ENCODE measurements at places on chromosomes 12 and 14.

- DNase-seq: no peak
Observed at GRCh38 chr12:15270591-15270990, 49.4 kb upstream of the RERG start.

DNA sequence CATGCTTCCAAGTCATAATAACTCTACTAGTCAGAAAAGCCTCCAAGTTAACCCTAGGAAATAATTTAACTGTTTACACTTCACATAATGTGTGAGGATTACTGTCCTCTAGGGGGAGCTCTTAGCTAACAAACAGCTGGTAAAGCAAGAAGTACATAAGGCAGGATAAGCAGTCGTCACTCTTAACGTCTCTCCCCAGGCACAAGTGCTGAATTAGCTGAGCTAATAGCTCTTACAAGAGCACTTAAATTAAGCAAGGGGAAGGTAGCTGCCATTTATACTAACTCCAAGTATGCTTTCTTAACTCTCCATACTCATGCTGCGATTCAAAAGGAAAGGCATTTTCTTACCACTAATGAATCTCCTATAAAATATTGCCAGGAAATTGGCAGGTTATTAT is 79.3 kb upstream of the TSPAN11 start:
- DNase-seq: no peak

DNA sequence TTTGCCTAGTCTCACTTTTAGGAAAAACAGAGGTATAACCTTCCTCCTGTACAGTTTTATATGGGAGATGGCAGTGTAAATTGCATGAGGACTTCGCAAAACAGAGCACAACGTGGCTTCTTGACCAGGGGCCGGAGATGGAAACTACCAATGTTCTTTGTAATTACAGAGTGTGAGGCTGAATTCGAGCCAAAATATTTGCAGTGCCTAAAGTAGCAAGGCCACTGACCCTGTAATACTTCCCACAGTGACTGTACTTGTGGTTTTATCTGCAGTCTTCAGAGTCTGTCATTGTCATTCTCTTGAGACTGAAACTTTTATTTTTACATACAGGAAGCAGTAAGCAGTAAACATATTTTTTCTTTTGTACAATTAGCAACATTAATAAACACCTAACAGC is 98.9 kb downstream of the RERG start:
- DNase-seq: no peak

GRCh38 chr14:92465353-92466055 is 48.1 kb upstream of the RIN3 start:
- no peak for DNase-seq

DNA sequence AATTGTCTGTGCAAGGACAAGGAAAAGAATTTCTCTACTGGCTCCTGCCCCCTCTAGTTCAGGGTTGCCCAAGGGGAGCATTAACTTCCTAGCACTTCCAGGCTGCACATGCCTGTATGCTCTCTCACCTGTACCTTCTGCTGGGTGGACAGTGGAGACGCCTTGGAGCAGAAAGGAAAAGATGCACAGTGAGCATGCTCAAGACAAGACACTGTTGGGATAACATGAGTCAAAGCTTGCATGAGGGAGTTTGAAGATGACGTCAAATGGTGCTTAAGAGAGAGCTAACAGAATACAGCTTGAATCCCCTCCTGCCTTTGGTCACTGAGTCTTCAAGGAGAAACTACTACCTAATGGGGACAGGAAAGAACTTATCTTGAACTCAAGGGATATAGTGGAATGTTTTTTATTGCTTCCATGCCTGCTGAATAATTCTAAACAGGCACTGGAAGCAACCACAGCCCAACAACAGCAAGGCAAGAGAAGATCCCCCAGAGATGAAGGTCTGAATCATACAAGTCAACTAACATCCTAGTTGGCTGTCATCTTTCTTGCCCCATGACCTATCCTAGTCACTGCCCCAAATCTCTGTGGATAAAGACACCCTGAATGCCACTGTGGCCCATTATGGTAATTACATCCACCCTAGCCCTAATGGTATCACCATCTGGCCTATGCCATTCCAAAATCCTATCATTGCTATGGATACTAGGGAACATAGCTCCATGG is 23.5 kb downstream of the RPS6KA5 start:
- DNase-seq: no peak

DNA sequence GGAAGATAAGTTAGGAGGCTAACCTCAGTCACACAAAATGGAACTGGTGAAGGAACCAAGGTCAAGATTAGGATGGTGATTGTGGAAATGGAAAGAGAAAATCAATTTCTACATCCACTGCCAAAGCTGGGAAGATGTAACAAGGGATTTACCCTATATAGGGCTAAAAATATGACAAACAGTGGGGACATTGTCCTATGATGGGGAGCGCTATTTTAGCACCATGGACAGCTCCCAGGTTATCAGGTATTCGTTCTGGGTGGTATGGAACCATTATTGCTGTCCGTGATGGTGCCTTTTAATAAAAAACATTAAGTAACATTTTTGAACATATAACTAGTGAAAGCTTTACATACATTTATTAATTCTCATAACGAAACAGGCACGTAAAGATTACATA is 124.0 kb downstream of the NDUFA12 start:
- no peak for DNase-seq

- no peak for DNase-seq
Observed at GRCh38 chr12:105622220-105622619, 291.7 kb downstream of the C12orf75 start.

GRCh38 chr14:61720294-61720661 is 25.0 kb downstream of the HIF1A start:
- no peak for DNase-seq

- no peak for DNase-seq
Observed at GRCh38 chr14:55383541-55384140, 28.0 kb downstream of the ATG14 start.

GRCh38 chr12:5730962-5731361 is 214.1 kb downstream of the ANO2 start:
- no peak for DNase-seq

DNA sequence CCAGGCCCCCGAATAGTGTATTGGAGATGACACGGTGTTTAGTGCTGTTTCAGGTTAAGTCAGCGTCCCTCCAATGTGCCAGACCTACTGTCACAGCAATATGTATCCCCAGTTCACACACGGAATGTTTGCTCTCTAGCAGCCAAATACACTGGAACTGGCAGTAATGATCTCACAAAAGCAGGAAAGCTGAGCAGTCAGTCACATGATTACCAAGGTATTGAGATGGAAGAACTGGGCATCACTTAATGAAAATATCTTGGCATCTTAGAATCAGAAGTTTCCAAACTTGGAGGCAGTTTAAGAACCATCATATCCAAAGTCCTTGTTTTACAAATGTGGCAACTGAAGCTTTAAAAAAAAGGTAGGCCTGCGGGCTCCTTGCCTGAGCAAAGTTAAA is 23.3 kb downstream of the NINJ2 start:
- no peak for DNase-seq

- no peak for DNase-seq
Observed at GRCh38 chr14:54713379-54713778, 146.5 kb downstream of the SAMD4A start.

DNA sequence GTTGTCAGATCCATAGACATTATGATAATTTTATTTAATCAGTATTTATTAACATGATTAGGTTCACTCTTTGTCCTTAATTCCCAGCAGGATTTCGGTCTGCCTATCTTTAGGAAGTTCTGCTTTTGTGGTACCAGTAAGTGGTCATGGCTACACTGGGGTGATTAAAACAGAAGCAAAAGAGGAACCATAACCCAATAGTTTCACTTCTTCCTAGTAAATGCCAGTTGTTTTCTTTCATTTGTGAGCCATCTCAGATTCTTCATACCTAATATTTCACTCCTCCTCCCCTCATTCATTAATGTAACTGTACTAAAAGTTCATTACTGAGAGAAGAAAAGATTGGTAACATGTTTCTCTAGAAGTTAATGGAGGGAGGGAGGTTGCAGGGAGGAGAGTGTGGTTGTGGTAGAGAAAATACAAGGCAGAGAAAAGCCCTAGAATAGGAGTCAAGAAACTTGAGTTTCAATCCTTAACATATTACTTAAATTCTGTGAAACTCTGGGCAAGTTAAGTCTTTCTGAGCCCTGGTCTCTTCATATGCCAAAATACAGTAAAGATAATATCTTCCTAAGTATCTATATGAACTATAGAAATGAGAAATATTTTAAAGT is 101.2 kb downstream of the PEBP1 start:
- no peak for DNase-seq

DNA sequence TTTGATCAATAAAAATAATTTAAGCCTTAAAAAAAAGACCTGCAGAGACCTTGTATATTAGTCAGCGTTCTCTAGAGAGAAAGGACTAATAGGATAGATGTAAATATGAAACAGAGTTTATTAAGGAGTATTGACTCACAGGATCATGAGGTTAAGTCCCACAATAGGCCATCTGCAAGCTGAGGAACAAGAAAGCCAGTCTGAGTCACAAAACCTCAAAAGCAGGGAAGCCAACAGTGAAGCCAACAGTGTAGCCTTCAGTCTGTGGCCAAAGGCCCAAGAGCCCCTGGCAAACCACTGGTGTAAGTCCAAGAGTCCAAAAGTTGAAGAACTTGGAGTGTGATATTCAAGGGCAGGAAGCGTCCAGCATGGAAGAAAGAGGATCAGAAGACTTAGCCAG is 66.3 kb downstream of the TBX5 start:
- no peak for DNase-seq

- no peak for DNase-seq
Observed at GRCh38 chr12:101928556-101928955, 51.2 kb downstream of the DRAM1 start.

GRCh38 chr12:9687228-9687627 is 17.7 kb downstream of the CLEC2D start:
- DNase-seq: no peak

DNA sequence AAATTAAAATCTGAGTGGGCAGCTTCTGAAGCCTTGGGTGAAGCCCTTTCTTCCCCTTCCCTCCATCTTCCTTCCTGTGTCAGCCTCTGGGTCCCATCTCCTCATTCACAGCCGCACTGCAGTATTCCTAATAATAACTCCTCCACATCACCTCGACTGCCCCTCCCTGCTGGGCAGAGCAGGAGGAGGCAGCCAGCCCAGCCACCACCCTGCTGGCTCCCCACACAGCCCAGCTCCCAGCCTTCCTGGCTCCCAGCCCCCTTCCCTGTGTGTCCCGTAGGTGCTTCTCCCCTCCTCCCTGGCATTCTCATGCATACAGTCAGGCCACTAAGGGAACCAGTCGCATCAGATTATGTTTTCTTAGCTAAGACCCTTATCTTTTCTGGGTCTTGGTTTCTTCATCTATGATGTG is 3.7 kb downstream of the IFFO1 start:
- DNase-seq: no peak

DNA sequence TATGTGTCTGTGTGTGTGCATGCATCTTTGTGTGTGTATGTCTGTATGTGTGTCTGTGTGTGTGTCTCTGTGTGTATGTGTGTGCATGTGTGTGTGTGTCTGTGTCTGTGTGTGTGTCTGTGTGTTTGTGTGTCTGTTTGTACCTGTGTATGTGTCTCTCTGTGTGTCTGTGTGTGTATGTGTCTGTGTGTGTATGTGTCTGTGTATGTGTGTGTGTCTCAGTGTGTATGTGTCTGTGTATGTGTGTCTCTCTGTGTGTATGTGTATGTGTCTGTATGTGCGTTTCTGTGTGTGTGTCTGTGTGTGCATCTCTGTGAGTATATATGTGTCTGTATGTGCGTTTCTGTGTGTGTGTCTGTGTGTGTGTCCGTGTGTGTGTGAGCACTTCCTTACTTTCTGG is 39.6 kb upstream of the SMOC1 start:
- no peak for DNase-seq

DNA sequence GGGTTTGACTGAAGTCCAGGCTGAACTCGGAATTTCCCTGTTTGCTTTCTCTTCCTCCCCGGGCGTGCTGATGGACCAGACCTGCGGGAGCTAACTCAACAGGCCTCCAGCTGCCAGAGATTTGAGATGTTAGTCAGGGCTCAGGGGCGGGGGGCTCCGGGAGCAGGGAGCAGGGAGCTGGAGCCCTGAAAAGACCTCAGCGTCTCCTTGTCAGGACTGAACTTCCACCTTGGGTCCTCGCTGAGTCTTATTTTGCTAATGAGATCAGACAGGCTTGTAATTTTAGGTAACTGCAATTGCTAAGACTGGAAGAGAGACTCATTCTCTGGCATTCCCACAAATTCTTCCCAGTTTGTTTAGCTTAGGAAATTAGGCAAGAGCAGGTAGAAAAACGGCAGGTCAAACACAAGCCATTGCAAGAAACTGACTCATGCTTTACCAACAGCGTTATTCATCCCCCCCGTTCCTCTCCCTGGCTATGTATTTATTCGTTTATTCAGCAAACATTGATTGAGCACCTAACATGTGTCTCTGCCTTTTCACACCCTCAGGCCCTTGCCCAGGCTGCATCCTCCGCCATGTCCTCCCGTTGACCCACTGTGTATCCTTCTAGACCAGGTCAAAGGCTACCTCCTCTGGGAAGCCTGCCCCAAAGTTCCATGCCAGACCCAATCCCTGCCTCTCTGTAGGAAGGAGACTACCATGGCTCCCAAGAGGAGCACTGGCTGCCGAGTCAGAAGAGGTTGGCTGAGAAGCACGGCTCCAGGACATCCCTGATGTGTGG is 80.4 kb upstream of the DIO3 start:
- DNase-seq: no peak

GRCh38 chr14:96316087-96316486 is 47.1 kb downstream of the ATG2B start:
- DNase-seq: no peak

DNA sequence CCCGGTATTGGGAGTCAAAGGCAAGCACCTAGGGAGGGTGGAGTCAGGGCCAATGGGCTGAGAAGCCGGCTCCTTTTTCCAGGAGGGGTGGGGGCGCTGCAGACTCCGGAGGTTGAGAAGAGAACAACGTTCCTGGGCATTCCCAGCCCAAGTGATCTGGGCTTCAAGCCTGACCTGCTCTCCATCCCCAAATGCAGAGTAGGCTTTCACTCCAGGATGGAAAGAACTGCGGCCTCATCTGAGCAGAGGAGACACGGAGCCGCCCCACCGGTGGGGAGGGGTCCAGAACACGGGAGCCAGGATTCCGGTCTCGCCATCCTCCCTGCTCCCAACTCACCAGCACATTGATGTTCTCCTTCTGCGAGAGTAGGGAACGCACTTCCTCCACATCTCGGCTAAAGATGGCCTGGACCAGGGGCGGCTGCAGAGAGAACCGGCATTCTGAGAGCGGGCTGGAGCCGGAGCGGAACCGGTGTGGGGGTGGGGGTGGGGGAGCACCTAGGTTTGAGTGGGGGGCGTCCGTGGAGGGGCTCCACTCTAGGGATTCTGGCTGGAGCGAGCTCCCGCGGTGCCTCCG is 605 bp downstream of the ANKRD52 start:
- no peak for DNase-seq

DNA sequence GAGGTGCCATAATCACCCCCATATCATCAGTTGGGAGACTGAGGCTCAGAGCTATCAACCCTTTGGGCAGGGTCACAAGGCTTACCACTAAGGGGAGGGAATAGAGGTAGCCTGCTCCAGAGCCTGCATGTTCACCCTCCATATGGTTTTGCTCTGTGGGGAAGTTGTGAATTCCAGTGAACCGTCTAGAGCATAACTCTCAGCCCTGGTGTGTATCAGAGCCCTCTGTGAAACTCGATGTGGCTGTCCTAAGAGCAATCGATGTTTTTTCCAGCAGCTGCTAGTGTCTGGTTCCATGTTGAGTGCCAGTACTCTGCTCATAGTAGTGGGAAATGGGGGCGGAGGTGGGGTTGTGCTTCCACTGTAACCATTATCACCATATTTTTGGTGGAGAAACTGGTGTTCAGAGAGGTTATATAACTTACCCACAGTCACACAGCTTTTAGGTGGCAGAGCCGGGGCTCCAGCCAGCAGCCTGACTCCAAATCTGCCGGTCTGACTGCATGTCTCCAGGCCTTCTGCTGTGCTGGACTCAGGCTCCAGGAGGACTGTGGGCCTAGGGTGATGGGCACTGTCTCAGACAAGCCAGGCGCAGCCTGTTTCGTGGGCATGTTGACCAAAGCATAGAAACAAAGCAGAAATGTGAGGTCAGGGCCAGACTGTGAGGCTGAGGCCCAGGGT is 104.2 kb downstream of the ADCK1 start:
- DNase-seq: no peak
